ENCODE measurements at places on chromosomes 11 and 22.

DNA sequence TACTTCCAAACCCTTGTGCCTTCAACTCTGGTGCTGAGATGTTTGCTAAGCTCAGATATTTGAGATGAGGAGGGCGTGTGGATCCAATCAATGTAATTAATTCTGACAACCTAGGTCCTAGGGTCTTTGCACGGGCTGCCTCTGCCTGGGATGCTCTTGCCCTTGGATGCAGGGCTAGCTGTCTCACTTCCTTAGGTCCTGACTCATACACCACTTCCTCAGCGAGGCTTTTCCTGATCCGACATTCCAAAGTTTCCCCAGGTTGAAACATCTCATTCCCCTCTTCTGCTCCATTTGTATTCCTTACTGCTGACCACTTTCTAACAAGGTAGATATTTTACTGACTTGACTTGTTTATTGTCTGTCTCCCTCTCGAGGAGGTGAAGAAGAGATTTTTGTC, 43.0 kb upstream of the NTM start:
- DNase-seq: no peak

DNA sequence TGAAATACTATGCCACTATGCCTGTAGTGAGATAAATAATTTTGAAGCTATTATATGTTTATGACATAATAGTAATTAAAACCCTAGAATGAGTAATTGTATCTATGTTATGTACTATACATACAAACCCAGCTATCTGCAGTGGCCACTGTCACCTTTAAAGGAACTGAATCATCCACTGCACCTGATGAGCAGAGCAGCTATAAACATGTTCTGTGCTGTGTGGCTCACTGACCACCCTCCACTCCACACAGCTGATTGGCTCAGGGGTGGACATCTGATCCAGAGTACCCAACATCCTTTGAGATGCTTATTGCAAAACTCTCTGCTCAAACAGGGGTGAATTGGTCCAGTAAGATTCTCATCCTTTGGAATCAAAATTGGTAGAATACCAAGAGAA, 19.2 kb upstream of the RRAS2 start:
- DNase-seq: no peak

- no peak for DNase-seq
Measured at GRCh38 chr11:33110083-33110482, 51.2 kb downstream of the CSTF3 start.

DNA sequence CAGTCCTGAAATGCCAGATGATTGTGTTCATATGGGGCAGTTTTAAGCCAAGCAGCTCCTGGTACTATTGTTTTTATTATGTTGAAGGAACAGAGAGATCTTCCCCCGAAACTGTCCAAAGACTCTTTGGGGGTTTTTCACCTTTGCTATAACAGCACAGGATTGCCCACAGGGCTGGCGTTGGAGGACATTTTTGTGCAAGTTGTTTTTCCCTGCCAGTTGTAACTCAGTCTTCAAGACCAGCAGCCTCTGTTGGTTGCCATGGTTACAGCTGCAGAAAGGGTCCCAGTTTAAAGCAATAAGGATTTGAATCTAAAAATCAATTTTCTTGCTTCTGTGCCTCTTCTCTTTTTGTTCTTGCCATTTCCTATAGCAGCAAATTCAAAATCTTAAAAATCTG, 45.4 kb upstream of the YWHAH start:
- DNase-seq: no peak
